ENCODE measurements at places on chromosomes 1 and 21.
A peak's percentile ranks its signal among the peaks of the same experiment; 100 is the strongest.

DNA sequence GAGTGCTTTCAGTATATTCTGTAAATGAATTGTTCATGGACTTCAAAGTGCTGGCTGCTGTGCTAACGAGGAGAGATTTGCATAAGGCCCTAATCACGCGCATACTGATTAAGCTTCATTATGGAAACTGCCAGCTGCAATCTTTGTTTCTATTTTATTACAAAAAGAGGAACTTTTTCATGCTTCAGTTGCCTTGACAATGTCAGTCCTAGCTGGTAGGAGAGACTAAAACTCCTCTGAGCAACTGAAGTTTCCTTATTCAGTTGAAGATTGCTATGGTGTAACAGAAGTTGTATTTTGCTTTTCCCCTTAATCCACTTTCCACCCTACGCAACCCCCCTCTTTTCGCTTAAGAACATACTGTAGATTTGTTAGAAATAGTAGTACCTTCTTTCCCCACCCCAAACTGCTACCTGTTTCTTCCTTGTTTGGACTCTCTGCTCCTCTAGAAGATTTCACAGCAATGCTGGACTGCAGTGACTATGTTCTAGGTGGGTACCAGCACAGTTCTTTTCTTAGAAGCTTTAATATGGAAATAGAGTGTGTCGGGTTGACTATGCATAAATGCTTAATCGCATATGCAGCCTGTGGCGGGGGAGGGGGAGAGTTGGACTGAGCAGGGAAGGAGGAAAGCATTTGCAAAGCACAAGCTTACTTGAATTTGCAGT lies 108.3 kb downstream of the POU2F1 start:
- DNase-seq, result no peak

DNA sequence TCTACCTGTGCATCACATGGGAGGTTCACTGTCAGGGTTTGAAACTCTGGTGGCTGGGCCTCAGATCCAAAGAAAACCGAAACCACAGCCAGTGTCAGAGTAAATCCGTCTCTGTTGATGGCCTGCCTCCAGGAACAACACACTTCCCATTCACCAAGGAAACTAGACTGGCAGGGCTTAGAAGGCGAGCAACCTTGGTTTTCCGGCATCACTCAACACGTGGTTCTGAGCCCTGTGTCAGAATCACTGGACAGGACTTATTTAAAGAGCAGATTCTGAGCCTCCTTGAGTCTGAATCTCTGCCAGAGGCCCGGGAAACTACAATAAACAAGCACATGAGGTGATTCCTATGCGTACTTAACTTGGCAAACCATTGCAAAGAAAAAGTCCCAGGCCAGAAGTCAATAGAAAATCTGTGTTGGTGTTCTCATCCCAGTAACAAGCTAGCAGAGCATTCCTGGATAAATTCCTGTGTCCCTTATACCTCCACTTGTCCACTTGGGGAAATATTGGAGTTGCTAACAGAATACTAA lies 70.0 kb downstream of the KCTD3 start:
- no peak for DNase-seq

GRCh38 chr1:62810420-62811274 lies 26.7 kb downstream of the ATG4C start:
- no peak for DNase-seq

DNA sequence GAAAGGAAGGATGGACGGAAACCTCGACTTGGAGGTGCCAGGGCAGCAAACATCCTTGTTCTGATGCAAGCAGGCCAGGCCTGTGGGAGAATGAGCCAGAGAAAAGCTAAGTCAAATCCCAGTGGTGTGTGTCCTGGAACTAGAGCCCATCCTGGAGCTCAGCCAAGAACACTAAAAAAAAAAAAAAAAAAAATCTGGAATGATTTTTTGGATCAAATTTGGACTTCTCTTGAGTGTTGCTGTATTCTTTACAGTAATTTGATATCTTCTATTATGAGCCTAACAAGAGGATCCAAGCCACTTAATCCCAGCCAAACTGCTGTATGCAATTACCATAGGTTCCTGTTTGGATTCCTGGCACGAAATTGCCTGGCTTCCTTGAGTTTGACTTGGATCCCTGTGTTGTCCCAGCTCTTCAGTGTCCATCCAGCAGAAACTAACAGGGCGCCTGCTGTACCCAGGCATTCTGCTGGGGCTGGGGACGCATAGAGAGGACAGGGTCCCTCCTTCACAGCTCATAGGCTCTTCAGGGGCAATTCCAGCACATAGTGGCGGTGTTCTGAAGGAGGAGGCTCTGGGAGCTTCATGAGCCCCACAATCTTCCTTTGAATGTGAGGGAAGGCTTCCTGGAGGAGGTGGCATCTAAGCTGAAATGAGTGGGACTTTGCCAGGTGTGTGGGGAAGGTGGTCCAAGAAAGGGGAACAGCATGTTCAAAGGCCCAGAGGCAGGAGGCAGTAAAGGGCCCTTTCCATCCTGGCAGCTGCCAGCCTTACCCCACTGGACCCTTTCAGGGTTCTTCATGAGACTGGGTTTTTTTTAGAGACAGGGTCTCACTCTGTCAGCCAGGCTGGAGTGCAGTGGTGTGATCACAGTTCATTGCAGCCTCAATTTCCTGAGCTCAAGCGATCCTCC lies 24.7 kb downstream of the EPHX1 start:
- no peak for DNase-seq

DNA sequence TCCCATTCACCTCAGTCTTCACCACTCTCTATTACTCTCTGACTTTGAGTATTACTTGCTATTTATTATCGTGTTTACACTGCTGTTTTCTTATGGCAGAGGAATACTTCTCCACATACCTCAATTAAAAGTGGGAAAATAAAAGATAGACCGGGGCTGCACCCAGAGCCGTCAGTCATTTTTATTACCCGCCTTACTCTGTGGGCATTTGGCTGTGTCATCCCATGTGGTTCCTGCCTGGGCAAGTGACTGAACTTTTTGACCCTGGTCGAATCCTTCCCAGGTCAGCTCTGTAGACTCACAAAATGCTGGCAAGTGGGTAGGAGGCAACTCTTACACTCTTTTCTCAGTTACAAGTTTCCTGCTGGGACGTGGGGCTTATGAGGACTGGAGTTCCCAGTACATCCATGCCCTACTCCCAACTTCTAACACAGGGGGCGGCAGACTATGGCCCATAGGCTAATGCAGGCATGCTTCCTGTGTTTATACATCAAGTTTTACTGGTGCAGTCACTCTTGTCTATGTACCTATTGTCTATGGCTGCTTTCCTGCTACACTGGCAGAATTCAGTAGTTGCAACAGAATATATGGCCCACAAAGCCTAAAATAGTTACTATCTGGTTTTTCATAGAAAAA lies 69.5 kb upstream of the KCND3 start:
- peak; percentile 49 for DNase-seq

GRCh38 chr1:226308166-226308722 lies 720 bp downstream of the LIN9 start:
- DNase-seq, result no peak

DNA sequence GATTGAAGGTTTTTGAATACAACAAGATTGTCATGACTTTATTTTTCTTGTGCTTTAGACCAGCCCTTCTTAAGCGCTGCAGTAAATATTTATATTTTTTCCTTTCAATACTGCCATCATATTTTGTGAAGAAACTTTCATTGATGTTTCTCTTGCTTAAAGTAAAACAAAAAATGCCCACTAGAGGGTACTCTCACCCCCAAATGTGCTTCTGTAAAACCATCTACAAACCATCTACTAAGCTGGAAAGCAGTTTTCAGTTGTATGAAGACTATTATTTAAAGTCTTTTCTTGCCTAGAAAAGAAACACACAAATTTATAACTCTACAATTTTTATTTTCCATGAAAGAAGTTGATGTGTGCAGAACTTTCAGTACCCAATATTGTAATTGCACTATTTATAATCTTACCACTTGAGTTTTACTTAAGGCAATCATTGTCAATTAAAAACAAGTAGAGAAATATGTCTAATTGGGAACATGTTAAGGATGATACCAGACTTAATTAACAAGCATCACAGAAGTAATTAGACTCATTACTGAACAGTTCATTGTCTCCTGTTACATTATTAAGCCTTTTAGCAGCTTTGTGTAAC lies 10.7 kb downstream of the LEPR start:
- DNase-seq, result no peak

GRCh38 chr1:64440183-64440826 lies 29.6 kb upstream of the CACHD1 start:
- no peak for DNase-seq

GRCh38 chr1:227661495-227661894 lies 73.6 kb downstream of the JMJD4 start:
- no peak for DNase-seq

- DNase-seq, result no peak
Measured at GRCh38 chr1:97849345-97850340, 71.2 kb downstream of the DPYD start.

GRCh38 chr21:33189237-33189636 lies 40.5 kb upstream of the IFNAR2 start:
- no peak for DNase-seq

All from H1 (cell line).